ENCODE measurements at places on chromosomes 4 and X.
A peak's percentile ranks its signal among the peaks of the same experiment; 100 is the strongest.

DNA sequence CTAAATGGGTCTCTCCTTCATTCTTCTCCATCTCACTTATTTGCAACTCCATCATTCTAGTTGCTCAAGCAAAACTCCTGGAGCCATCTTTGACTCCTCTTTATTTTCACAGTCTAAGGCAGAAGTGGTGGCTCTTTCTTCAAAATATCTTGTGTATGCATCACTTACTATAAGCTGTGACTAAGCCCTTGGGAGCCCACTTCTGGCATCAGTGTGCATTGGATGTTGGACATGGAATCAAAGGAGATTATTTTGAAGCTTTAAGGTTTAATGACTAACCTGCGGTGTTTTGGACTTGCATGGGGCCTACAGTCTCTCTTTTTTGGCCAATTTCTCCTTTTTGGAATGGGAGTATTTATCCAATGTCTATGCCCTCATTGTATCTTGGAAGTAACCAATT lies 276.8 kb downstream of the SPOCK3 start:
- DNase-seq: no peak

DNA sequence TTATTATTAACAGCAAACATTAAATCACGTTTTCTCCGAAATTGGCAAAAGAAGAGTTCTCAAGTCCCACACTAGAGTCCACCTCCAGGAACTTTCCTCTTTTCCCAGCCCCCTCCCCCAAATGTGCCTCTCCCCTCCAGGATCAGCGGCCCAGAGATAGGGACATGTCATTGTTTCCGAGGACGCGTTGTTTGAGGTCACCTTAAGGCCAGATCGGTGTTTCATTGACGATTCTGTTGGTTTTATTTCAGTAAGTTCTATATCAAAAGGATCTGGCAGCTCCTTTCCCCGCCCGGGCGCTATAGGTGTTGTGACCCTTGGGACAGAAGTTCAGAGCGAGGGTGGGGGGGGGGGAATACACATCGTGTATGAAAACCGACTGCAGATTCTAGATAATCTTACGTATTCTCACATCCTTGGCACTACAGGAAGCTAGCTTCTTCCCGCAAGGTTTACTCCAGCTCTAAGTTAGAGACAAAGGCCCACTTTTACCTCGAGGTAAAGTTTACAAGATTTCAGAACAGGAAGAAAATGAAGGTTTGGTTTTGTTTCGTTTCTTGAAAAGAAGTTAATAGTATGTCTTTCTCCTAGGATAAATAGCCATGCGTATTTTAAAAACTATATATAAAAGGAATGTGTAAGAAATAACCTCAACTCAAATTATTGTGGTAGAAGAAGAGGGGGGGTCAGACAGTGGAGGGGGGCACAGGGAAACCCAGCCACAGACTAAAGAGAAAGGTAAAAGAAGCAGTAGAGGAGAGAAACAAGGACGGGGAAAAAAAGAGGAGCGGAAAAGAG lies 739 bp upstream of the MSX1 start:
- no peak for DNase-seq

DNA sequence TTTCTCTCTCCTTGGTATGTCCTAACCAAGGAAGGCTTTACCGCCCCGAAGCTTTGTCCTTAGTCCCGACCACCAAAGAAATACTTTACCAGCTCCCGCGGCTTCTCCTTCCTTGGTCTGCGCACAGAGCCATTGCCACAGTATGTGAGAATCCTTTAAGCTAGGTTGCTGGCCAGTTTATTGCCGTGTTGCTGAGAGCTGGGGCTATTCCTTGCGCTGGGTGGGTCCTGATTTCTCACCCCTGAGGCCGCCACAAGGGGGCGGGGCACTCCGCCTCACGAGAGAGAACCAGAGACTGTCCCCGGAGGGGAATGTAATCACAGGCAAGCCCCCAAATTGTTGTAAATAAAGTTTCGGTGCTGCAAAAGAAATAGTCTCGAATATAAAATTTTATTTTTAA lies 331.0 kb upstream of the PCDH10 start:
- no peak for DNase-seq

DNA sequence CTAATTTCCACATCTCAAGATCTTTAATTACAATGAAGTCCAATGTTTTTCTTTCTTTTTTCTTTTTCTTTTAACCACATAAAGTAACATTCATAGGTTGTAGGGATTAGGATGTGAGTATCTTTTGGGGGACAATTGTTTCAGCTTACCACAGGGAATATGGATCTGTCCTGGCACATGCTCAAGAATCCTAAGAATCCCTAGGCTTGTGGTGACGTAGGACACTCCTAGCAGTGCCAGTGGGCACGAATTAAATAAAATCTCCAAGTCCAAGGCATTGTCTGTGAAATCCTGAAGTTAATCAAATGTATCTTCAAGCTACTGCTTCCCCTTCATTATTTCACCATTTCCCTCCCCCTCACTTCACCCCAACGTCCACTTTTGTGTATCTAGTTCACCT lies 2.6 kb upstream of the LAS1L start:
- DNase-seq: no peak

DNA sequence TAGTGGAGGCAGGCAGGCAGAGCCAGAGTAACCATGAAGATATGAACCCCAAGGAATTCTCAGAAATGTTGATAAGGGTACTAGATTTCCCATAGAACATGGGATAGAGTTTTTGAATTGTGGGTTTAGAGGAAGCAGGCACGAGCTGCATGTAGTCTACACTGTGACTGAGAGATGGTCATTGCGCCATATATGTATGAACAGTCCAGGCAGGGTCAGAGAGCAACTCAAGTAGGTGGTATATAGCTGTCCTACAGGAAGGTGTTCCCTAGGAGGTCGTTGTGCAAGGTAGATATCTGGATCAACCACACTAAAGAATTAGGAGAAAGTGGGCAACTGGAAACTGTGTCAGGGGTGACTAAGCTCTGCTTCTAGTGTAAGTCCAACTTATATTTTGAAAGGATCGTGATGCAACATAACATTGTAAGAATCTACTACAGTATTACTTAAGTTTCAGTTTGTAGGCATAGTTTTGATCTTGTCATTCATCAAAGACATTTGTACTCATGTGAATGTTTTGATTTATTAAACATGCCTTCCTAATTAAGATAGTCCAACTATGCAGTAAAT lies 94.6 kb downstream of the HPGD start:
- DNase-seq: no peak

- no peak for DNase-seq
These were observed 152.0 kb upstream of the SFRP2 start for GRCh38 chr4:153940916-153941315.

DNA sequence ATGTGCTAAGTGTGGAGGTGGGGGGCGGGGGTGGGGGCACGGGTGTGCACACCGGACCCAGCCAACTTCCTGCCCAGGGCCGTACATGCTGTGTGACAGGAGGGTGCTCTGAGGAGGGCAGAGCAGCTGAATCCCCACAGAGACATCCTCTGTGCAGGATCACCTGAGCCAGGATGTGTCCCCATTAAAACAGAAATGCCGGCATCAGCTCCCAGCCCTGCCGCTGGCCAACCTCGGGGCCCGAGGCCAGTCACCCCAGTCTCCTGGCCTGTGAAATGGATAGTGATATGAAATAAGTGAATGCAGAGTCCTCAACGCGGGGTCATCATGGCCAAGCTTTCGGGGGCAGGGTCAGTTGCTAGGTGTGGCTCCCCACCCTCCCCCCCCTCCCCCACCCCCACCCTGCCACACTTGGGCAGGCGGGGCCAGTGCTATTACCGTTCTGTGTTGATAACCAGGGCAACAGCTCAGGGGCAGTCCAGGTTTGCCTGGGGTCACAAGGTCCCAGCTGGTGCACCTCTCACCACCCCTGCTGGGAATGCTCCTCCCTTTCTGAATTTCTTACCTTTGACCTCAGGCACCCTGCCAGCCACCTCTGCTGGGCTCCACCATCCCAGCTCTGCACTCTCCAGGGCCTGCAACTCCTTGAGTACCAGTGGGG lies 227.2 kb upstream of the PSAPL1 start:
- no peak for DNase-seq

DNA sequence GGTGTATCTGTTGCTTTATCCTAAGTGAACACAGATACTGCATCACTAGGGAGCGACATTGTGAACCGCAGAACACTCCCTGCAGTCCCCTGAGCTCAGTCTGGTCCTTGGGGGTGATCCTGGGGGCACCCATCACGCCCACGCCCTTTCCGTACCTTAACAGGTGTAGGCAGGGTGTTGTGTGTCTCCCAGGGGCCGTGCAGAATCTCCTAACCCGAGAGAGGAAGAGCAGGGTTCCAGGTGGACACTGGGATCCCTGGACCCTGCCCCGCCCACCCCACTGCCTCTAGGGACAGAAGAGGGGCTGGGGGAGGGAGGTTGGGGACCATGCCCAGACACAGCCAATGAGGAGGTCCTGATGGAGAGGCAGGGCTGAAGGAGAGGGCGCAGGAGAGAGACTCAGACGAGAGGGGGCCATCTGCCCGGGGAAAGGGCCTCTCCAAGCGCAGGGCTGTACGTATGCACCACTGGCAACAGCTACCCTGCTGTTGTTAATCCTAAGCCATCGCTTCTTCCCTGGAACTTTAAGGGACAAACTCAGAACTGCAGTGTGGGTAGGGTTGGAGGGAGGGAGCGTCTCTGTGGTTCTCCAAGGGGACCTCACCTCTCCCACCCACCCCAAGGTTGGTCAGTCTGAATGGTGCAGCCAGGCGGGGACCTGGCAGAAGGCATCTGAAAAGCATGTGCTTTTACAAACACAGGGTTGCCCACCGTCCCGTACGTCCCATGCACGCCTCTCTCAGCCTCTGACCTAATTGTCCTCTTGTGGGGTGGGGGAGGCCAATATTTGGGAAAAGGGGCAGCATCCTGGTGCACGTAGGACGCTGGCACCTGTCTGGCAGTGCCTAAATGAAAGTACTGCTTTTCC lies 2.5 kb downstream of the P2RY8 start:
- DNase-seq: peak; percentile 25

- no peak for DNase-seq
These were observed 109.6 kb downstream of the SPRY1 start for GRCh38 chr4:123506011-123506695.

- no peak for DNase-seq
These were observed 109.4 kb downstream of the GPR143 start for GRCh38 chrX:9656277-9656676.

DNA sequence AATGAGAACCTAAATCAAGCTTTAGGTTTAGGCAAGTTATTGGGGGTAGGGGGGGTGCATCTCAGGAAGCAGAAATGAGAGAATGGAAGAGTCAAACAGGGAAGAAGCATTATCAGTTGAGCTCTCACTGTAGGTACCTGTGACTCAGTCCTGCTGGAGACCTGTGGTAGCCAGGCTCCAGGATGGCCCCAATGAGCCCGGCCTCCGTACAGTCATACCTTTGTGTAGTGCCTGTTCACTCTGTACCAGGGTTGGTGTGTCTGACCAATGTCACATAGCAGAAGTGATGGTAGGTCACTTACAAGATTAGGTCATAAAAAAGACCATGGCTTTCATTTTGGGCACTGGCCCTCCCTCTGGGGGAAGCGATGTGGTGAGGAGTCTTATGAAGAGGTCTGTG lies 45.3 kb upstream of the NMU start:
- DNase-seq: no peak

GRCh38 chr4:166655231-166655630 lies 579.1 kb downstream of the SPOCK3 start:
- DNase-seq: no peak

- DNase-seq: no peak
These were observed 40.7 kb downstream of the TIGD4 start for GRCh38 chr4:152738827-152739226.

GRCh38 chr4:103424853-103425252 lies 226.7 kb upstream of the CENPE start:
- no peak for DNase-seq

DNA sequence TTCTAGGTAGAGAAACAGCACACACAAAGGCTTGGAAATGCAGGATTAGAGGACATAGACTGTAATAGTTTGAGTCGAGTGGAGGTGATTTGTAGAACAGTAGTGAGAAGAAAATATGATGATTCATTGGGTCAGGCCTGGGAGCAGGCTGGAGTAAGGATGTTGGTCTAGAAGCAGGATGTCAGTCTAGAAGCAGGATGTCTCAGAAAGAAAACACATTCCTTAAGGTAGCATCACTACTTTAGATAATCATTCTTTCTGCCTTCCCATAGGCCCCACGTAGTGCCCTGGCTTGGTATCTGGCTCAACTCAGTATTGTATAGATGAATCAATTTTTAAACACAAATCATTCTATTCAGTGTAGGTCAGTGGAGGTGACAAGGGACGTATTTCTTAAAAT lies 11.2 kb upstream of the DACH2 start:
- DNase-seq: no peak

- DNase-seq: no peak
These were observed 157.6 kb downstream of the ARX start for GRCh38 chrX:24858004-24858746.

DNA sequence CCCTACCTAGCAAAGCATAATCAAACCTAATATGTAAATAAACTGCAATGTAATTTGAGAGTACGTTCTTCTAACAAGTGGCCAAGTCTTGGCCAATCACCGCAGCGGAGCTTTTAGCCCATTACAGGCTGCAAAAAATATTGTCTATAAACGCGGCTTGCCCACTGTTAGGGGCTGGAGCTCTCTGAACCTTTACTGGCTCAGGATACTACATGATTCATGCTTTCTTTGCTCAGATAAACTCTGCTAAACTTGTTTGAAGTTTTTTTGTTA lies 990 bp upstream of the HADH start:
- DNase-seq: no peak

DNA sequence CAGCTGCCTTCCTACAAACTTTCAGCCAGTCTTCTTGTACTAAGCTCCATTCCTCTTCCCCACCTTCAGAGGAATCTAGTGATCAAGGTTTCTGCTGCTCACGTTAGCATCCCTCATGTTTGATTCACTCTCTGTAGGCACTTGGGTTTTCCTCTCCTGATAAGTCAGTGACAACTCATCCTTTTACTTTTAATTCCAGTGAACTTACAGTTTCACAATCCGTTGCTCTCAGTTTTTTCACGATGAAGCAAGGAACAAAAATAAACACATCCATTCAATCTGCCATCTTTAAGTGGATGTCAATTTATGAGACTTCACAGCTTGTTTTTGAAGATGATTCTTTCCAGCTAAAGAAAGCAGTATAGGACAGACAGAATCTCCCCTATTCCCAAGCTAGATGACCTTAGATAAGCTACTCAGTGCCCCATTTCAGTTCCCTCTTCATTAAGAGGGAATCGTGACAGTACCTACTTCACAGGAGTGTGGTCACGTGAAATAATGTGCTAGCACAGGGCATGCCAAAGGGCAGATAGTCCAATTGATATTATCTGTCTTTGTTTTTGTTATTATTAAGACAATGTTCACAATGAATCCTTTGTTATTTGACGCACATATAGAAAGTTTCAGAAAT lies 234.3 kb downstream of the PALLD start:
- DNase-seq: no peak

DNA sequence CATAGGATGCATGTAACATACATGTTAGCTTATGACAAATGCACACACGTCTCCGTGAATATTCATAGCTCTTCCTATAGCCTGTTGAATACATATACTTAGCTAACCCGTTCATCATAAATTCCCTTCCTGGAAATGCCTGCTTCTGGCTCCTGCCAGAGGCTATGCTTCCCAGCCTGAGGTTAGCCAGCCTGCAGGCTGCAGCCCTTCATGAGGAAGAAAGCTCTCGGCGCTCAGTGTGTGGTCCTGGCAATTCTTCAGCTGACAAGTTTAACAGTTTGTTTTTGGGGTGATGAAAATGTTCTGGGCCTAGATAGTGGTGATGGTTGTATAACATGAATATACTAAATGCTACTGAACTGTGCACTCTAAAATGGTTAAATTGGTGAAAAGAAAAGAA lies 48.8 kb upstream of the MAN2B2 start:
- no peak for DNase-seq

All from CD4-positive, alpha-beta T cell treated with Interleukin-4 for 4 hours (primary cell).